Activated CD4-positive, alpha-beta T cell treated with anti-CD3 and anti-CD28 coated beads, Interleukin-2, amount 50 U/mL, for 4 hours (primary cell): ENCODE measurements at places on chromosomes 12 and 14.

GRCh38 chr12:11877869-11878780 is 192.6 kb upstream of the BCL2L14 start:
- no peak for DNase-seq

- DNase-seq = no peak
Observed at GRCh38 chr12:51874486-51874885, 13.4 kb upstream of the ANKRD33 start.

GRCh38 chr12:93019212-93019927 is 90.3 kb upstream of the EEA1 start:
- no peak for DNase-seq

GRCh38 chr14:54796961-54797360 is 105.7 kb downstream of the GCH1 start:
- DNase-seq = no peak

DNA sequence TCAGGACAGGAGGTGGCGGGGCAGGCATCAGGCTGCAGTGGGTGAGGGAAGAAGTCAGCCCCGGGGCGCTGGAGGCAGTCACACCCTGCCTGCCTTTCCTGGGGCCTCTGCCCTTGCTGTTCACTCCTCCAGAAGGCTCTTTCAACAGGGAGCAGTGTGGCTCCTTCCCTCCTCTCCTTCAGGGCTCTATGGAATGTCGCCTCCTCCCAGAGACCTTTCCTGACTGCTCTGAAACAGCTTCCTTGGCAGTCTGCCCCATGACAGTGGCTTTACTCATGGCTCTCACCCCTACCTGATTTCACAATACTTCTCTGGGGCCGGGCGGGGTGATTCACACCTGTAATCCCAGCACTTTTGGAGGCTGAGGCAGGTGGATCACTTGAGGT is 7.1 kb downstream of the RHOF start:
- DNase-seq = no peak

DNA sequence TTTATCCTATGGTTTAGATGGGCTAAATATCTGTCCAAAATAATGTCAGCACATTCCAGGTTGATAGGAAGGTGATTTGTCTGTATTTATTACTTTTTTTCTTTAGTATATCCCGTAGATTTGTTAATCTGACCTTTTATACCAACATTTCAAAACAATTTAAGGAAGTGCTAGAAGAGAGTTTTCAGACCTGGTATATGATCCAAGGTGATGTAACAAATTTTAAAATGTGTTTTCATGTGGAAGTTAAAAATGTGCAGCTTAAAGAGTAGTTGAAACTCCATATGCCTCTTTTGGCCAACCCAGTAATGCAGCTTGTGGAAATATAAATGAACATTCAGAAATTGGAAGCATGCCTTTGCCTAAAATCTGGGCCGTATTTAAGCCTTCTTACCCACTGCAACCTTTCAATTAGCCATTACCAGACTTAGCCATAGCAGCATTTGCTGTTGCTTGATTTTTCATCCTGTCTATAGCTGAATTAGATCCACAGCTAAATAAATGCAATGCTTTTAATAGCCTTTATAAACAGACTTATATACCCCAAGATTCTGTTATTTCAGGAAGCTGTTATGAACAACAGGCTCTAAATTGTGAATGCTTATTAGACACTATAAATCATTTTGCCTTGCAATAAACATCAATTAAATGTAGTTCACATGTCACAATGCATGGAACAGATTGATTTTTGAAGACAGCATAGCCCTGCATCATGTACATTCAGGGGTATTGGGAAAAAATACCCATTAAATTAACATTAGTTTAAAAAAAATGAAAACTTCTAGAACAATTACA is 271.2 kb downstream of the PDZRN4 start:
- DNase-seq = no peak

- no peak for DNase-seq
Observed at GRCh38 chr14:86012461-86012860, 482.5 kb downstream of the FLRT2 start.

DNA sequence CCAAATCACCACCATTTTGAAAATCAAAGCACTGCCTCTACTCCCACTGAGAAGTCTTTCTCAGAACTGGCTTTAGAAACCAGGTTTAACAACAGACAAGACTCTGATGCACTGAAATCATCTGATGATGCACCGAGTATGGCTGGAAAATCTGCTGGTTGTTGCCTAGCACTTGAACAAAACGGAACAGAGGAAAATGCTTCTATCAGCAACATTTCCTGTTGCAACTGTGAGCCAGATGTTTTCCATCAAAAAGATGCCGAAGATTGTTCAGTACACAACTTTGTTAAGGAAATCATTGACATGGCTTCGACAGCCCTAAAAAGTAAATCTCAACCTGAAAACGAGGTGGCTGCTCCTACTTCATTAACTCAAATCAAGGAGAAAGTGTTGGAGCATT is 115.0 kb upstream of the NPAS3 start:
- DNase-seq = no peak

GRCh38 chr14:51677266-51677665 is 25.6 kb downstream of the FRMD6 start:
- no peak for DNase-seq

DNA sequence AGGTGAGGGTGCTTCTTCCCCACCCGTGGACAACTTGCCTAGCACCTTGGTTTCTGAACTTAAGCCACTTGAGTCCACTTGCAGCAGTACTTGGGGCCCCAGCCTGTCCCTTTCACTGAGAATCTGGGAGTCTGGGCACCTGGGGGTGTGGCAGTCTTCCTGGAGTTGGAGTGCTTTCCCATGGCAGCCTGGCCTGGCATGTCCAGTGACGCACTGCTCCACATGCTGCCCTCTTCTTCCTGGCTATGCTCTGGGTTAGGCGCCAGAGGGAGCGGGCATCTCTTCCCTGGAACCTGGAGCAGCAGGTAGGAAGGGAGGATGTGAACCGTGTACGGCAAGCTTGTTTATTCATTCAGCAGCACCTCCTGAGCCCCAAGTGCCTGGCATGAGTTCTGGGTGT is 76.4 kb downstream of the PAPOLA start:
- no peak for DNase-seq

DNA sequence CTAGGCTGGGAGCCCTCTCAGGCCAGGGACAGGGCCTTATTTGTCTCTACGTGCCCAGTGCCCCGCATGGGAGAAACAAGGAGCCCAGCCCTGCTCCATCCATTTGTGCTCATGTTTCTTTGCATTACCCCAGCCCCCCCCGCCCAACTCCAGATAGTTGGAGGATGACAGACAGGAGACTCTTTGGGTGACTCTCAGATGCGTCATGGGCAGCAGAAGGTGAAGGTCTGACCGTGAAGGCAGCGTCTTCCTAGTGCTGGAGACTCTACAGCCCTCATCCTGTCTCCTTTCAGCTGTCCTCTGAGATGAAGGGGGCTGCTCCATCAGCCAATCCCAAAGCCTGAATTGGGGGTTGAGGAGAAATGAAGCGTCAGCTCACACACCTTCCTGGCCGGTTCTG is 283 bp upstream of the PSMB11 start:
- DNase-seq = no peak

DNA sequence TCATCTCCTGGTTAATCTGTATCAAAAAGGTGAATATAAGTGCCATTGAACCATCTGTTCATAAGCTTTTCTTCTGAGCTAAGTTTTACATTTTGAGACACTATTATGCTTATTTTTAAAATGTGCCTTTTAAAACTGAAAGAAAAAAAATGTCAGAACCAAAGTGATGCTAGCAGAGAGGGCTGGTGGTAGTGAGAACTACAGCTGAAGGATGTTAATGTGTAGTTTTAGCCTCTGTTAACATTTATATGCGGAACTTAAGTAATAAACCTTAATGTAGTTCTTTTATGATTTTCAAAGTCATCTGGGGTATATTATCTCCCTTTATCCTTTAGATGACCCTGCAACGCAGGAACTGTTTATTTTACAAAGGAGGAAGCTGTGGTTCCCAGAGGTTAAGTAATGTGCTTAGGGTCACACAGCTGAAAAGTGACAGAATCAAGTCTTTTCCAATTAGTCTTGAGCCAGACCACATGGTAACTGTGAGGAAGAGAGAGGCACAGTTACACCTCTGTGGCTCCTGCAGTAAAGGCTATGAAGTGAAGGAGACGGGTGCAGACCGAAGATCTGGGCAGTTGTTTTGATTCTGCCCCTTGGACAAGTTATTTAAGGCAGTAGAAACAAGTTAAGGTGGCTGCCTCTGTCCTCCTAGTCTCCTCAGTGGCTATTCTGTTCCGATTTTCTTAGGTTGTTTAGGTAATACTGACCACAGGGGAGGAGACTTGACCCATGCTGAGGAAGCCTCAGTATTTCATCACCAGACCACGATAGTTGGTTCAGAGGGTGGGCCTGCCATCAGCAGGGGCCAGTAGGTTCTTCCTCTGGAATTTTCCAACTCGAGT is 23.9 kb downstream of the GNG2 start:
- DNase-seq = no peak

- DNase-seq = peak; percentile 48
Observed at GRCh38 chr14:101705733-101706508, 55.6 kb upstream of the PPP2R5C start.

GRCh38 chr12:109815757-109816617 is 17.2 kb downstream of the TRPV4 start:
- no peak for DNase-seq

DNA sequence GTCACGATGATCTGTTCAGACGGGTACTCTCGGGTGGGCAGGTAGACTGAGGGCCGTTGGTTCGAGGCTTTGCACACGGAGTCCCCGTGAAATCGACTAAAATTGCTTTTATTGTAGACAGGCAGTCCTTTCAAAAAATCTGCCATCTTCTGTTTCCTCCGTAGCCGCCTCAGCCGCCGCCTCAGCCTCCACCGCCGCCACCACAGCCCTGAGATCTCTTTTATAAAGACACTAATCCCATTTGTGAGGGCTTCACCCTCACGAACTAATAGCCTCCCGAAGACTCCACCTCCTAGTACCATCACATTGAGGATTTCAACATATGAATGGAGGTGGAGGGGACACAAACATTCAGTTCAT is 74.2 kb downstream of the KLHL28 start:
- DNase-seq = no peak

GRCh38 chr14:37230551-37231194 is 32.9 kb downstream of the MIPOL1 start:
- DNase-seq = no peak

- DNase-seq = no peak
Observed at GRCh38 chr14:106840258-106840657, 1313.9 kb downstream of the TMEM121 start.

GRCh38 chr14:79369359-79370332 is 841.7 kb downstream of the DIO2 start:
- no peak for DNase-seq

DNA sequence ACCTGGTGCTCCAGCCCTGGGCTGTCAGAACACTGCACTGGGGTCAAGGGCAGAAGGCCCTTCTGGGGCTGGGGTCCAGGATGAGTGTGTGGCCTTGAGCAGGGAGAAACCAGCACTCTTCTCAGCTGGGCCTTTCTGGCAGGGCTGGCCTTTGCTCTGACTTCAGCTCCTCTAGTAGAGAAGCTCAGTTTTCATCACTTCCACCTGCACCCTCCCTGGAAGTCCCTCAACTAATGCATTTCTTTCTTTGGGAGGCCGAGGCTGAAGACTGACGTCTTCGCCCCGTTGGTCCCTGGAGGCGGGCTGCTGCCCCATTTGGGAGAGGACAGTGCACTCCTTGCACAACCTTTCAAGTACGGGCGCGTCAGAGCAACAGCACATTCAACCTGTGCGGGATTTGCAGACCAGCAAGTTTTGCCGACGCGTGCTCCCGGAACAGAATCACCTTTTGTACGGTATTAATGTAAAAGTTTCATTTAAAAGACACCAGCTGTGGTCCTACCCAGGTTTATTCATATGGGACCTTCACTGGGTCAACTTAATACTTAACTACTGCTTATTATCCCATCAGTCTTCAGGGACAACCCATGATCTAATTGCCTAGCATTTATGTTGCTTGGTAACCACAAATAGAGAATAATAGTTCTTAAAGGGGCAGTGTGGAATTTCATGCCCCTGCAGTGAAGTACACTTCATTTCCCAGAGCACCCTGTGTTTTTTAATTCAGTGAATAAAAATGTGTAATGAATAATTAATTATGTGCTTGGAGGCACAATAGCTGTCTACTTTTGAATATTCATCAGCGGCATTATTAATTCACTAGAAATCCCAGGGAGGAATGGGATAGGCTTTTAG is 134.8 kb upstream of the VRK1 start:
- DNase-seq = no peak

DNA sequence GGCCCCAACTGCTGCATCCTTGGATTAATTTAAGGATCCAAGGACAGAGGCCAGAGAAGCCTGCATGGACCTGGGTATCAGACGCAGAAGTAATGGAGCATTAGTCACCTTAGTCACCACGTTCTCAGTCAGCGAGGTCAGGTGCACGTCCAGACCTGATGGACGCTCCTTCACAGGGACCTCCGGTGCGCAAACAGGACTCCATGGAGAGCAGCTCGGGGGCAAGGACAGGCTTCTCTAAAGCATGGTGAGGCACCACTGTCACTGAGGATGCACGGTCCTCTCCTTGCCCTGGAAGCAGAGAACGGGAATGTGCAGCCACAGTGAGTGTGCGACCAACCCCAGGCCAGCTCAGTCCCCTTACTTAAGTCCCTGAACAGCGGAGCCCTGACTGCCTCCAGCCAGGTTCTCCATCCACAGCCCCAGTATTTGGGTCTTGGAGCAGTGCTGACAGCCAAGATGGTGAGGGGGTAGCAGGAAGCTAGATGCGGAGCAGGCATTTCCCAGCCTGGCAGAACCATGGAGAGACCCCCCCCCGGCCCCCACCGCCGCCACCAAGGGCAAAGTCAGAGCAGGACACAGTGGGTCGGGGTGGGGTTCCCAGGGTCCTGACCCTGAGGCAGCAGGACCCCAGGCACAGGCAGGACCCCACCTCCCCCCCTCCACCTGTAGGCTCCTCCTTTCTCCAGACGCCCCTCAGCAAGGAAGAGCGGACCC is 253.4 kb upstream of the SFSWAP start:
- no peak for DNase-seq

DNA sequence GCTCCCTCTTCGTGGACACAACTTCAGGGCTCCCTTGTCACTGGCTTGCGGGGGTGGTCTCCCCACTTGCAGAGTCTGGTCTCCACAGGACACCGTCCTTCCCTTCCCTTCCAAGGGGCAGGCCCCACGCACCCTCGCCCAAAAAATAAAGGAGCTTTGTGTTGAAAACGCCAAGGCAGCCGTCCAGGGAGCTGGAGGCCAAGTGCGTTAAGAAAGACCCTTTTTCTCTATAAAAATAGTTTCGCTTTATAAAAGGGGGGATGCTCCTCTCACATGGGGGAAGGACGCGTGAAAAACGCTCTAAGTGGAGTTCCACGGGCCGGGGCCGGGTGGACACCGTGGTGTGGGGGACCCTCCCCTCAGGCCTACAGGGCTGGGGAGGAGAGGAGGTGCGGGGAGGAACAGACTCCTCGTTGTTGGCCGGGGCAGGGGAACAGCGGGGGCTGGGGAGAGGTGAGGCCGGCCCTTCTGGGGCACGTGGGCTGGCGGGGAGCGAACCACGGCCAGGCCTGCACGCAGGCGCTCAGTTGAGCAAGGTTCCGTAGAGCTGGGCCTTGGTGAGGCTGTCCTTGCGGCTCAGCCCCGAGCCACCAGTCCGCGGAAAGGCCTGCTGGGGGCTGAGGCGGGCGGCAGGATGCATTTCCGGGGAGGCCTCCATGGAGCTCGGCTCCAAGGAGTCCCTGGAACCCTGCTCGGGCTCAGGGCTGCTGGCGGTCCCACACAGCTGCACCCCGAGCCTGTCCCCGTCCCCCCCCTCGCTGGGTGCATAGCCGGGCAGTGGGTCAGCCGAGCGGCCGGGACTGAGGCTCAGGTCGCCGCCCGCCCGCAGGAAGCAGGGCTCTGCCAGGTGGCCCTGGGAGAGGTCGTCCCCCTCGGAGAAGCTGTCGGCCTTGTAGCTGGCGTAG is 49.5 kb downstream of the BEGAIN start:
- DNase-seq = no peak

- DNase-seq = no peak
Observed at GRCh38 chr12:26359576-26359975, 164.2 kb downstream of the SSPN start.

GRCh38 chr12:50924131-50924438 is 28.3 kb upstream of the HIGD1C start:
- no peak for DNase-seq
